Mucosa of gallbladder (tissue), 1 donor: ENCODE measurements at places on chromosomes 12 and 14. TPM values are rescaled to one million over a fixed set of nuclear protein-coding genes. Genes with fewer than 3 reads are reported as not detected.

- no peak for DNase-seq
Observed at GRCh38 chr12:64545081-64545382, 65.3 kb upstream of the RASSF3 start.

DNA sequence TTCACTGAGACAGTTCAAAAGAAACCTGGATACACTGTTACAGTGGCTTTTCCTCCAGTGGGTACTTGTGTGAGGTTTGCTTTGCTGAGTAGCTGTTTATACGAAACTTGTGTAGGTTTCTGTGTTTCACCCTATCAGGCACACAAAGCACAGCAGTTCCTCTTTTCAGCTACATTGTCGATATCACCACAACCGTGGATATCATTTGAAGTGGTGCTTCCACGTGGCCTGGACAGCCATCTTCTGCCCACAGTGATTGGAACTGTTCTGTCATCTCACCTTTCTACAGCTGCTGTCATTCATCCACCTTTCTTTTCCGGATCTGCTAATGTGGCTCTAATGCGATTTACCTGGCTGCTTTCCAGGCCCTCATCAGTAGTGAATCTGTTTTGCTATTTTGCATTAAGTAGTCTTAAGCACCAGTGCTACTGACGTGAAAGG, 368.8 kb downstream of the SYT1 start:
- DNase-seq, result no peak

DNA sequence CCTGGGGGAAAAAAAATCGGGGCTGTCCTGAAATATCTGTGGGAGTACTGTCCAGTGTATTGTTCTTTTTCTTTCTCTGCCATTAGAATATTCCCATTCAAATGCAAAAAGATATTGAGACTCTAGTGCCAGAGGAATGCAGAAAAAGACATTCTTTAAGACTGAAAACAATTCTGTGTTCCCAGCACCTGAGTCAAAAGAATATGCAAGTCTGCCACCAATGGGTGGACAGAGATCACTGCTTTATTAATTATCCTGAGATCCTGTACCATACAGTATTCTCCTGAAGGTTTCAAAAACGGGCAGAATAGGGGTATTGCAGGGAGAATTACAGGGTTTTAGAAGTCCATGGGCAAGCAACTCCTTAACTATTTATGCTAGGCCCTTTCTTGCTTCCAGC, 361.8 kb downstream of the C12orf50 start:
- DNase-seq, result peak; percentile 12

The SERPINA4 gene
- total RNA-seq, result 133 TPM

The PMCH gene
- total RNA-seq, result not detected

The LALBA gene
- not detected for total RNA-seq

GRCh38 chr12:100795174-100795799, 711 bp downstream of the ANO4 start:
- no peak for DNase-seq

The MSRB3 gene
- 95.3 TPM for total RNA-seq

The DENND5B gene
- total RNA-seq, result 13.7 TPM
